HCT116 (cell line): ENCODE measurements at places on chromosomes 5 and 9. TPM values are rescaled to one million over a fixed set of nuclear protein-coding genes. Genes with fewer than 3 reads are reported as not detected.

- H3K4me1 ChIP-seq, result no peaks in the 10 kb centered on the region
- H3K27me3 ChIP-seq, result peaks cover 36% of the 10 kb centered on the region
- no peaks in the 10 kb centered on the region for H3K36me3 ChIP-seq
These were observed 101.1 kb downstream of the APBA1 start for GRCh38 chr9:69571032-69571431.

- peaks cover 16% of the 10 kb centered on the region for H3K4me1 ChIP-seq
- no peaks in the 10 kb centered on the region for H3K36me3 ChIP-seq
- no peak for DNase-seq
- no peaks in the 10 kb centered on the region for H3K27me3 ChIP-seq
These were observed 701 bp upstream of the ZNF462 start for GRCh38 chr9:106862110-106862820.

TPPP gene
- total RNA-seq, result 3.9 TPM

TMEM215 gene
- not detected for total RNA-seq

LCN12 gene
- total RNA-seq, result 4.2 TPM

PROB1 gene
- total RNA-seq, result 1.7 TPM
